MM.1S (cell line): ENCODE measurements at places on chromosomes 1 and 21.

- DNase-seq: no peak
These were observed 6.1 kb downstream of the IPO13 start for GRCh38 chr1:43952731-43953346.

GRCh38 chr1:1623181-1623630 is 7.9 kb downstream of the MIB2 start:
- no peak for DNase-seq

DNA sequence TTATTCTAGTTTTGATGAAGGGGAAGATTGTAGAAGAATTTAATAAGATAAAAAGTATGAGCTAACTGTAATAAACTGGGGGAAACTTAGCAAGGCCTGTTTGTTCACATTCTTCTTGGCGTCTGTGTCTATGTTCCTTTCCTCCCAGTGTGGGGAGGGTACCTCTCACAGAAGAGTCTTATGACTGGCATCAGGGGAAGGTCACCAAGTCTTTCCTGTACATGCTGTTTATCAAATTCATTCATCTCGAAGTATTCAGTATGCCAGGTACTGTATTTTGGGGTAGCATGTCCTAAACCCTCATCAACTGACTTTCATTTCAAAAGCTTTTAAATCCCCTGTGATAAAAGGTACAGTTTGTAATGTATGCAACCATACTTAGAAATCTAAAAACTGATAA is 78.4 kb downstream of the HS2ST1 start:
- no peak for DNase-seq

- DNase-seq: no peak
These were observed 28.8 kb upstream of the TARBP1 start for GRCh38 chr1:234507626-234508387.

GRCh38 chr1:30693822-30694221 is 29.6 kb downstream of the MATN1 start:
- no peak for DNase-seq

DNA sequence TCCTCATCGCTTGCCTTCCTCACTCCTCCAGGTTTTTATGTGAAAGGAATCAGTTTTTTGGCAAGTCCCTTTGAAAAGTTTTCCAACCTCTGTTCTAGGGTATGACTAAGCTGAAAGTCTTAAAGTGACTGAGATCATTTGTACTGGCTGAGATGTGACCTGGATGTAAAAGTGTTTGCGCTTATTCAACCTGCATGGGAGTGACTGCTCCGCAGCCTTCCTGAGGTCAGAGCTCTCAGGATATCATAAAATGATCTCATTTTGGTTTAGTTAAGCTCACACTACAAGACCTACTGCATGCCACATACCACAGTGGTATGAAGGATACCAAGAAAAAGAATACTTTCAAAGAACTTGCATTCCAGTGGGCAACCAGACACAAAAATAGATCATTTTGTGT is 29.8 kb upstream of the TADA1 start:
- DNase-seq: no peak

GRCh38 chr21:46666941-46667740 is 31.7 kb downstream of the PRMT2 start:
- no peak for DNase-seq

DNA sequence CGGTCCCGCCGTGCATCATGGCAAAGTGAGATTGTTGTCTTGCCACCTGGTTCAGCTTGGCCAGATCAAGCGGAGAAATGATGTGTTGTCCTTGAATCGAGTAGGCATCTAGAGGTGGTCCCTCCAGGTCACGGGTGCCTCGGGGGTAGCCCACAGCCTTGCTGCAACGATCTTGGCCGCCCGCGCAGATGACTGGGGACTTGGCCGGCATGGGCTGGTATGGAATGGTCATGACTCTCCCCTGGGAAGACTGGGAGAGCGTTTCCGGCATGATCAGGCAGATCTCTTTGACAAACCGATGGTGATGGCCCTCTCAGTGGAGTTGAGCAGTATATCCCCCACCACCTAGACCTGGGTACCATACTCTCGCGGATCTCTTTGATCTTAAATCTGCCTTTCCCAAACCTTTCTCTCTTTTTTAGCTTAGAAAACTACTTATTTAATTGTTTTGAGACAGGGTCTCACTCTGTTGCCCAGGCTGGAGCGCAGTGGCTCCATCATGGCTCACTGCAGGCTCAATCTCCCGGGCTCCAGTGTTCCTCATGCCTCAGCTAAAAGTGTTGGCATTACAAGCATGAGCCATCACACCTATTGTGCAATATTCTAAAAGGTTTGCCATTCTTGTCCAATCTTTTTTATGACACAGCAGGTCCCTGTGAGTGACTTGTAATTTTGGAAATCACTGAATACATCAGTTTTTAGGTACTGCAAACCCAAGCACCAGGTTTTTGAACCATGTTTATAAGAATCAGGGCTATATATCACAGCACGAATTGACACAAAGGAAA is 9.4 kb upstream of the ELAPOR1 start:
- no peak for DNase-seq
